Activated T-helper 1 cell treated with Interleukin-2 at 50 U/mL for 16 hours (primary cell): ENCODE measurements at places on chromosomes 11 and 22.

GRCh38 chr22:30948930-30949342, 19.6 kb downstream of the MORC2 start:
- DNase-seq = no peak

DNA sequence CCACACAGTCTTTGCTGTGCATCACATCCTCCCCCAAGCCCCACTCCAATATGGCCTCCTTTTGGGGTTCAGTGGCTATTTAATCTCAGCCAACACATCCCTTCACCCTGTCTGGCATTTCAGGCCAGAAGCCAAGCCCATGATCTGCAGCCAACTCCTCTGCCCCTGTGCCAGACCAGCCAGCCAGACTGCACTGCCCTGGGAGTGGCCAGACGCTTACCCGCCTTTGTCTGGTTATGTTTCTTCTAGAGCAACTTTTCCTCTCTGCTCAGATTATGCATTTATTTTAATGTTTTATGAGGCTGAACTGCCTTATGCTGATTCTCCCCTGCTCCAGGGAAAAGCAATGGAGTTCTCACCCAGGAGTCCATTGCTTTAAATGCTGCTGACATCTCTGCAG, 206.7 kb upstream of the TBCEL start:
- no peak for DNase-seq

GRCh38 chr11:75429902-75430713, 2.9 kb downstream of the KLHL35 start:
- DNase-seq = peak; percentile 40

DNA sequence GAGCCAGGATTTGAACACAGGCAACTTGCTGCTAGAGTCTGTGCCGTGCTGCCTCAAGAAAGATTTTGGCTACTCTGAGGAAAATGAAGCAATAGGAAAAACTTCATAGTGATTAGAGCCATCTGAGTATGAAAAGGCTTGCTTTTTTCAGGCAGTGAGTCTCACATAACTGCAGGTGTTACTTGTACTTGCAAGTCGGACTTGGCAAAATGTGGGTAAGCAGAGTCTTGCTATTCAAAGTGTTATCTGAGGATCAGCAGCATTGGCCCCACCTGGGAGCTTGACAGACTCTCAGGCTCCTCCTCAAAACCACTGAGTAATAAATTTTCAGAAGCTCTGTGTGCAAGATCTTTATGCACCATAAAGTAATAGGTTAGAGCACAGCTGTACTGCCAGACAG, 18.1 kb downstream of the RNF141 start:
- no peak for DNase-seq

GRCh38 chr22:30408388-30409102, 11.7 kb downstream of the SEC14L2 start:
- no peak for DNase-seq

DNA sequence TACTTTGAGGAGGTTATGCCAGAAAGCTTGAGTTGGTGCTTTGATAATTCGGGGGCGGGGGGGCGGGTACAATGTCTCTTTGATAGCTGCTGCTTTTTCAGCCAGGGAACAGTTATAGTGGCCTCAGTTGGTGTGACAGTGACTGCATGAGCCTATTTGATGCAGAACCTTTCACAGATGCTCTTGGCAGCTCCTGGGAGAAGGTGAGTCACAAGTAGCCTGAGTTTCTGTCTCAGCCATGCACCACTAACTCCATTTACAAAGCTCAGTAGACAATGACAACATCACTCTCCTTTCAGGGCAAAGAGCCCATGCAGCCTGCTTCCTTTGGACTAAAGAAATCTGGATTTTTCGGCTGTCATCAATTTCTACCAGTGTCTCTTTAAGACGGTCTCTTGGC, 42.1 kb upstream of the SEZ6L start:
- no peak for DNase-seq

DNA sequence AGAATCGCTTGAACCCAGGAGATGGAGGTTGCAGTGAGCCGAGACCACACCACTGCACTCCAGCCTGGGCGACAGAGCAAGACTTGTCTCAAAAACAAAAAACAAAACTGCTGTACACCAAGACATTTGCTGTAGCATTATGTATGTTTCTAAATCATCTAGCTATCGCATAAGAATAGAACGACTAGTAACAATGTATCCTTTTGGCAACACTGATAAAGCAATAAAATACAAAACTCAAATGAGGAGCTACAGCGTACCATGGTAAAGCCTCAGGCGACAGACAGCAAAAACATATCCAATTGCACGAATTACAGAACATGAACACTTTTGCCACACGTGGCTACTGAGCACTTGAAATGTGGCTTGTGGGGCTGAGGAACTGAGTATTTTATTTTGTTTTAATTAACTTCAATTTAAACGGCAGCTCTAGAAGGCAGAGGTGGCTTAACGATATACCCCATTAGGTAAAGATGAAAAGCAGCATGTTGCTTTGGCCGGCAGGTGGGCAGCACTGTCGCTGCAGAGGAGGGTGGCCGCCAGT, 2.3 kb downstream of the TUBGCP6 start:
- DNase-seq = no peak

DNA sequence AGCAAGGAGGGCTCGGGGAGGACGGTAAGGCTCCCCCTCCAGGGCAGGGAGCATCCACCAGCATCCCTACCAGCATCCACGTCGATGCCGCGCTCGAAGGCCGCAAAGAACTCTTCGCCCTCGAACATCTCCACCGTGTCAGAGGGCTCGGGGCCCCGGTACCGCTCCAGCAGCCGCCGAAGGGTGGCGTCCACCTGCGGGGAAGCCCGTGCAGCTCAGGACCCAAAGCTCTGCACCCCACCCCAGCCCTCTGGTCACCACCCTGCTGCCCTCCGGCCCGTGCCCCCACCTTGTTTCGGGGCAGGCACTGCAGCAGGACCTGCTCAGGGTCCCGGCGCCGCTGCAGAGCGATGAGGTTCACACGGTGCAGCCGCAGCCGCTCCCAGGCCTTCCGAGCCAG, 2.4 kb upstream of the SLC25A22 start:
- no peak for DNase-seq

- DNase-seq = no peak
These were observed 166.2 kb upstream of the GRIA4 start for GRCh38 chr11:105443623-105444022.

DNA sequence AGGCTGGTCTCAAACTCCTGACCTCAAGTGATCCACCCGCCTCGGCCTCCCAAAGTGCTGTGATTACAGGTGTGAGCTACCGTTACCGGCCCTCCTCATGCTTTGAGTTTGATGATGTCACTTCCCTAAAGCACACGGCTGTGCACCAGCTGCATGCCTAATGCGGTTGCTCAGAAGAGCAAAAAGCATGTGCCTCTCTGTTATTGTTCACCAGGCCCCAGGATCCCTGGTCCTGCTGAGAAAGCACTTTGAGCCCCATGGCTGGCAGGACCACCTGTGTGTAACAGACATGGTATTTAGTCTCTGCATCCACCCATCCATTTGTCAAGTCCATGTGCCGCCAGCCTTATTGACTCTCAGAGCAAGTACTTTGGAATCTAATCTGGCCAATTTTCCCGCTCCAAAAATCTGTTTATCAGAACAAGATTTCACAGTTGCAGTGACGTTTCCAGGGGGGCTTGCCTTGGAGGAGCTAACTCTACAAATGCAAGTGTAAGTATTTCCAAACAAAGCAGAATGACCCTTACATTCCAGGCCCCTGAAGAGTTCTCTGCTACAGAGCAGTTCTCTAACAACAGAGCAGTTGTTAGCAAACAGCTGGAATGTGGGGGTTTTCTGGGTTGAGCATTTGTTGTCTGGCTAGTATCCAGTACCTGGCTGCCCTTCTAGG, 89.4 kb downstream of the LDLRAD3 start:
- DNase-seq = no peak

DNA sequence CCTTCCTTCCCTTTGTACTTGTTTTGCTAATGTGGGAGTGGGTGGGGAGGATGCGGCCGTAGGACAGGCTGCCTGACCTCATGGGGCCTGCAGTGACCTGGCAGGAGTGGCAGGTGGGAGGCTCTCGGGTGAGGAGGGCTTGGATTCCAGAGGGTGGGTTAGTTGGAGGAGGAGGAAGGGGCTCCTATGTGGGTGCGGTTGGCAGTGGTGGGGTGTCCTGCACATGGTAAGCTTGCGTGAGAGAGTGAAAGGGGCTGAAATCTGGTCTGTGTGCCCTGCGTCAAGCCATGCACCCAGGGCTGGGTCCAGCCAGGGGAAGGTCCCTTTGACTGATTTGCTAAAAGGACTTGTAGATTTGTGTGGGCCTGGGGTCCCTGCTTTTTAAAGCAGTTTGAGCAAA, 90.7 kb upstream of the OR4B1 start:
- no peak for DNase-seq

DNA sequence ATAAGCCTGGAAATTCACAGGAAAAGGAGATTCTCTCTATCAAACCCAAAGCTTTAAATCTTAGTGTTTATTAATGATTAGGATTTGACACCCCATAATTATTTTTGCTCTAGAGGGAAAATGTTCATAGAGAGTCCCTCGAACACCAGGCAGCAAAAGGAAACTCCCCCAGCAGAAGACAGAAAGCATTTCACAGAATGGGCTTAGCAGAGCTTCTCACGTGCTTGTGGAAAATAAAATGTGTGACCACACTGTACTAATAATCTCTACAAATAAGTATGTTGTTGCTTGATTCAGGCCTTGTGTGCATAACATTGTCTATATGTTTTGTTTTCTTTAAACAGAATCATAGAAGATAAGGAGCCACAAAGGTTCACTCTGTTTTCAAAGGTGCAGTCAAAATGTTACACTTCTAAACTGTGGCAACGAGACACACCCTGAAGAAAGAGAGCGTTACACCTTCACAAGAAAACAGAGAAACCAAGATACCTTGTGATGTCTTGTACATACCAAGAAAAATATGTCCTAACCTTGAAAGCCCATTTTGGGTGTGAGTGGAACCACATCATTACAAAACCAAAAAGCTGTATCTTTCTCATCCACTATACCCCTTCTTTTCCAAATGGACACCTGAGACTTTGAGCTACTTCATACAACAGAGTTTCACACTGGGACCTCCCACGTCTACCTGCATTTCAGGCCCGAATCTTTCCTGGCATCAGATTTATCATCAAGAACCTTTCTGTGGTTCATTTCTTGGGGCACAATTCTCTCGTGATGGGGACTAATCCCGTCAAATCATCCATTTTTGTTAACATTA, 282.5 kb downstream of the ETS1 start:
- no peak for DNase-seq

DNA sequence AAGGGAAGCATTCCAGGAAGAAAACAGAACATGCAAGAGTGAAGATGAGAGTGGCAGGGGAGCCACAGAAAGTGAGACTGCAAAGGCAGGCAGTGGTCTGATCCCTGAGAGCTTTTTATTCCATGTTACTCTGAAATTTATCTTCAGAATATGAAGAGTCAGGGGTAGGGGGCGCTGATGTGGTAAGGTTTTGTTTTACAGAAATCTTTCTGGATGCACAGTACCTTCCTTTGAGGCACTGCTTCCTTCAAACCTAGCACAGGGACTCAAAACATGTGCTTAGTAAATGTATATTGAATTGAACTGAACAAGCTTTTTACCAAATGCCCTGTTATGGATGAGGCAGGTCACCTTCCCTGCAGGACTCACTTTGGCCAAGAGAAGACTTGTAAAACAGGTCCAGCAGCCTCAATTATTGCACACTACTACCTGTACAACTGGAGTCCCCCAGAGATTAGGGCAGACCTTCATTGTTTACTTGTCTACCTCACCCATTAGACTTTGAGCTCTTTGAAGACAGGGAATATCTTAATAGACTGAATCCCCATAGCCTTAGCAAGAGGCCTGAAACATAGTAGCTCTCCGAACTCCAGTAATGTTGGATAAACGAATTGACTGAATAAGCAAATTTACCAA, 2.2 kb downstream of the PAK1 start:
- no peak for DNase-seq

DNA sequence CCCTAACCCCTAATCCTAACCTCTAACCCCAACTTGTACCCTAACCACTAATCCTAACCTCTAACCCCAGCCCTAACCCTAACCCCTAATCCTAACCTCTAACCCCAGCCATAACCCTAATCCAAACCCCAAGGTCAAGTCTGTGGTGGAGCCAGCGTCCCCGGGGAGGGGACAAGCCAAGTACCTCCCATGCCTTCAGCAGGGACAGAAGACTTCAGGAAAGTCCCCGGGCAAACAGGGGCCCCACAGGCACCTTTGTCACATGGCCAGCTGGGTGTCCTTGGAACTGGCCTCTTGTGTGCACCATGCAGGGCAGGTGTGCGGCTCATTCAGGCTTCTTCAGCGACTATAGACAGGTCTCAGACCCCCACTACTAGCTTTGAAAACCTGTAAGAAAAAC, 555.8 kb downstream of the BRD1 start:
- no peak for DNase-seq

- DNase-seq = no peak
These were observed 182.7 kb downstream of the DLG2 start for GRCh38 chr11:85444479-85444878.

DNA sequence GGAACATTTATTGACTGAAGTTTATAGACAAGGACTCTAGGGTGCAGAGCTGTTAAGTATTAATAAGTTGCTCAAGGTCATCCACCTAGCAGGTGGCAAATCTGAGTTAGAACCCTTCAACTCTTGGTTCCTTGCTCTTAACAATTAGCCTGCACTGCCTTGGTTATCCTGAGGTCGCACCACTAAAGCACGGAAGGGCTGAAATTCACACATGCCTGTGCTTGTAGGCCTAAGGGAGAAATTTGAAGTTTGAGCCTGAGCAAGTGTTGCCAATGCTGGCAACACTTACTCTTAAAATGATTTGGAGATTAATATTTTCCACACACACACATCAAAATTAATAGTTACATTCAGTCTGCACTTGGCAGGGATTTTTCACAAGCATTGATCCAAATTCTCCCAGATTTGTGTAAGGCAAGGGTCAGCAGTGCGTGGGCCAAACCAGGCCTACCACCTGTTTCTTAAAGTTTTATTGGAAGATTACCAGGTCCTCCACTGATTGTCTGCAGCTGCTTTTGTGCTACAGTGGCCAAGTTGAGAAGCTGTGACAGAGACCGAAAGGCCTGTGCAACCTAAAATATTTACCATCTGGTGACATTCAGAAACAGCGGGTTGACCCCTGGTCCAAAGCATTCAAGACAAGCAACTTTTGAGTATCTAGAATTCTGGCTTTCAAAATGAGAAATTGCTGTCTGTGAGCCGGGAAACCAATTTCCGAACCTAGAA, 16.3 kb downstream of the APOL5 start:
- no peak for DNase-seq

DNA sequence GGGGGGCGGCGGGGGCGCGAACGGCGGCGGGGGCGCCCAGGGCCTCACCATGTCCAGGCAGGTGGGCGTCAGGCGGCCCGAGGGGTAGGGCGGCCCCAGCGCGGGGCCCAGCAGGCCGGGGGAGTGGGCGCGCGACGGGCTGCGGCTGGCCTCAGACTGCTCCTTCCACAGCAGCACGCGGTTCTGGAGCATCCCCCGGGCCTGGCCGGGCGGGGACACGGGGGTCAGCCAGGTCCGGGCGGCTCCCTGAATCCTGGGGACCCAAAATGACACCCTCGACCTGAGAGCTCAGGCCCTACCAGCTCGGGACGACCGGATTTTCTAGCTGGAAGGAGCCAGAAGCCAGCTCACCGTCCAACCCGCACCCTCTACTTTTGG, 5.5 kb upstream of the SLC16A8 start:
- DNase-seq = no peak

- no peak for DNase-seq
These were observed 170.2 kb downstream of the MIAT start for GRCh38 chr22:26827611-26828010.
